Testis (tissue), 5 donors: ENCODE measurements at places on chromosomes 3 and 15.

GRCh38 chr15:50127255-50127777, 8.3 kb upstream of the ATP8B4 start:
- DNase-seq, result no peak

GRCh38 chr3:152314677-152315353, 46.1 kb downstream of the MBNL1 start:
- no peak for DNase-seq

- no peak for DNase-seq
These were observed 10.0 kb upstream of the MECOM start for GRCh38 chr3:169673521-169673920.

GRCh38 chr15:28094732-28095521, 4.2 kb downstream of the OCA2 start:
- DNase-seq, result no peak

GRCh38 chr15:54035616-54036015, 57.4 kb downstream of the UNC13C start:
- no peak for DNase-seq

- no peak for DNase-seq
These were observed 32.8 kb upstream of the UBE2E2 start for GRCh38 chr3:23170291-23170690.

DNA sequence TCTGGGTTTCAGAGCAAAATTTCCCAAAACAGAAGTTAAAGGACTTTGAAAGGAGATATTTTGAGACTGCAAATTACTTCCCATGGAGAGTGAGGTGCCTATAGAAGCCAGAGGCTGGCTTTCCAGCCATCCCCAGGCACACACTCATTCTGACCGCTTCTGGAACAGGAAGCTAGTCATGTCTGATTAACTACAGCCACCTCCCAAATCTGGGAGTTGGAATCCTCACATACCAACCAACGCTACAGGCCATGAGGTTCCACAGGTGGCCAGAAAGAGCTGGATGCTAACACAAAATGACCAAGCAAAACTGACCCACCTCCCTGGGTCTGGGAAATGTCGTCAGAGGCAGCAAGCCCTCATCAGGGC, 87.2 kb downstream of the SNRK start:
- no peak for DNase-seq

DNA sequence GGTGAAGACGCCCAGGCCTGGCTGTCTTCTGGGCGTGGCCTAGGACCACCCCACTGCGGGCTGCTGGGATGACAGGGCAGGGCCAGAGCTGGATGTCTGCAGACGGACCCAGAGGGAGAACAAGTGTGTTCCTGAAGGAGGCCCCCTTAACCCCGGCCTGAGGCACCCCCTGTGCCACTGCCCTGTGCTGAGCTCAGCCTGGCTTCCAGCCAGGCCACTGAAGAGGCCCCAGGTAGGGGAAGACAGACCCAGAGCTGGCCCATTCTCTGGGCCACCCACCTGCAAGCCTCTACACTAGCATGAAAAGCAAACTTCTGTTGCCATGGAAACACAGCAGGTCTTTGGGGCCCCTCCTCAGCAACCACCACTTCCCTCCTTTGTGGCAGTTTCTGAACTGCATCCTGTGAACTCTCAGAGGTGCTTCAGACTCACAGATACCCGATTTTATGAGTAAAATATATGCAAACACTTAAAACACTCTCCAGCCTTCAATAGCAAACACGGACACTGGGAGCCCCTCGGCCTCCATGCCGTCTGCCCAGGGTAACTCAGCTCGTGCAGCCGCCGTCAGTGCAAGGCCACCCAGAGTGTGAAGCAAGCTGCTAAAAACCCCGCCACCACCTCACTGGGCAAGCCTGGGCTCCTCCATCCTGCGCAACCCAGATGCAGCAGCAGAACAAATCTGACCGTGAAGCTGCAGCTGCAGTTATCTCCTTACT, 42.5 kb downstream of the CMTM6 start:
- DNase-seq, result no peak
